ENCODE measurements at places on chromosomes 11 and 22.

DNA sequence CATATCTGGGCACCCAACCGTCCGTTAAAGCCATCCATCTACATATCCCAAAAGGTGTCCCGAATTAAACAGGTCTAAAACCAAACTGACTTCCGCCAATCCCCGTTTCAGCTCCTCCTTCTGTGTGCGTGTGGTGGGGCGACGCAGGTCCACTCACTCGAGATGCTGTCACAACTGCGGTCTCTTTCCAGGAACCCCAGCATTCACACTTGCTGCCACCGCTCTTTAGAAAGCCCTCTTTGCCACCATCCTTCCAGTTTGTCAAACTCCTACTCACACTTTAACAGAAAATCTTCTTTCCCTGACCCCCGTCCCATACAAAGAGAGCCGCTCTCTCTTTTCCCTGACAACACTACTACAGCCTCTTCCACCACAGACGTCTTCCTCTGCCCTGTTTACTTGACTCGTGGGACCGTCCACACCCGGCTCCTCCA, 467 bp downstream of the ESS2 start:
- no peak for DNase-seq

DNA sequence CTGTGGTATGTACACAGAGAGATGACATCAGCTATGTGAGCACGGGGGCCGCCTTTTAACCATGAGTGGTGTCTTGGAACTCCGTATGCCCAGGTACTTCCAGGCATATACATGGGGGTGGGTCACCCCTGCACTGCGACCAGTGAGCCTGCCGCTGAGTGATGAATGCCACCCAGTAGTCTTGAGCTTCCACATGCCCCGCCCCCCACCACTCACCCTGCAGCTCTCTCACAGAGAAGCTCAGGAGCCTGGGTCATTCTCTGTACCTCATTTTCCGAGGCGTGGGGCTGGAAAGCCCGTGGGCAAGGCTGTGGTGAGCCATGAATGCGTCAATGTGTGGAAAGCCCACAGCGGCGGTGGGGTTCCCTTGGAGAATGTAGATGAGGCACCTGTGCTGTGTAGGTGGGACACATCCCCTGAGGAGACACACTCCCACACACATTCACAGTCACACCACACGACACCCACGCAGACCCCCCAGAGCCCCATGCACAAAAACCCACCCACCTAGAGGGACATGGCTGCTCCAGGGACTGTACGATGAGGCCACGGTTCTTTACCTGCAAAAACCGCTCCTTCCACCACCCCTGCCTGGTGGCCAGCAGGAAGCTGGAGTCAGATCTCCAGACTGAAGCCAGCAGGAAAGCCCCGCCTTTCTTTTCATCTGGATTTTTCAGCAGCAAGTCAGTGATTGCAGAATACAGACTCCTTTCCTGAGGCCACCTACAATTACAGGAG, 67.6 kb downstream of the PIWIL3 start:
- no peak for DNase-seq

DNA sequence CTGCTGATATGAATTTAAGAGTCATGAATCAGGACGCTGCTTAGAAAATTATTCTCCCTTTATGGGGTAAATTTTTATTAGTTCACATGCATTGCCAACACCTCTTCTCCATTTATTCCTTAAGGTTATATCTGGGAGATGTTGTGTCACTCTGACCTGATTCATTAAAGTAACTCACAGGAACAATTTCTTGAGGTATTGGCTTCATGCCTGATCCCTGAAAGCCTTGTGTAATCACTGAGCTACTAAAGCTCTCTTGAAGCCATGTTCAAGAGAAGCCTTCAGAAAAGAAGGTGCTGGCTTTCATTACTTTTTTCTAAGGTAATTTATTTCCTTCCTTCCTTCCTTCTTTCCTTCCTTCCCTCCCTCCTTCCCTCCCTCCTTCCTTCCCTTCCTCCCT, 420.6 kb downstream of the RAB38 start:
- no peak for DNase-seq

DNA sequence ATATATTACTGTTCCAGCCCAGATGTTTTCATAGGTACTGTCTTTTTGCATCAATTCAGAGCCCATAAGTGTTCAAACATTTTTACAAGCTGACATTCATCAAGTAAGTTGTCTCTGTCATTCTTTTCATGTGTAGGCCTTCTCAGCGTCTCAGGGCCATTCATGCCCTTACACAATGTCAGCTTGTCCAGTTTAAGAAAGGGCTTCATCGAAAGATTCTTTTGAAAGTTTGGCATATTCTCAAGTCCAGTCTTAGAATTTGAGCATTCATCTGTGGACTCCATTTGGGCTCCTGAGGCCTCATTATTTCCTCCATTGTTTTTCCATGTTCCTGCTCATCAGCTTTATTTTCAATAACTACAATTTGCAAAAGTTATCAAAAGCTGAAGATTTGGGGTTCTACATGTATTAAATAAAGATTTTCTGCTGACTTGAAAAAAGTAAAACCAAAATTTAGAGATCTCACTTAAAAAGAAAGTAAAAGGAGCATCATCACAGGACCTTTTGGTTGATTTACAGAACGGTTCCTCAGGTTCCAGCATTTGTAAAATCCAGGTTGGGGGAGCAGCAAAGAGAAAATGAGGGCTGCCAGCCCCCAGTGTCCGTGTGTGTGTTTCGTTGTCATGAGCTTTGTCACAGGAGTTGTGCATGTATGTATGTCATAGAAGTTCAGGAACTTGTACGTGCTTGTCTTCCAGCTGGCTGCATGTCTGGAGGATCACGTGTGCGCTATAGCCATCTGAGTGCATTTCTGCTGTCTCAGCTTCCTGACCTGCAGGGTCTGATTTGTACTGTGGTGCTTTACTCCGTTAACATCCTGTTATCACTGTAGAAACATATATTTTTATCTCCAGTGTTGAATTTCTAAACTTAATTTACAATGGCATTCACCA, 15.6 kb downstream of the MOV10L1 start:
- DNase-seq, result peak; percentile 26

- DNase-seq, result no peak
These were observed 25.8 kb upstream of the C11orf96 start for GRCh38 chr11:43916621-43917020.

- no peak for DNase-seq
These were observed 46.5 kb downstream of the FBLN1 start for GRCh38 chr22:45548991-45549761.

GRCh38 chr11:108302121-108302785, 79.4 kb downstream of the ATM start:
- no peak for DNase-seq

- no peak for DNase-seq
These were observed 245.8 kb downstream of the KIRREL3 start for GRCh38 chr11:126754591-126755426.

DNA sequence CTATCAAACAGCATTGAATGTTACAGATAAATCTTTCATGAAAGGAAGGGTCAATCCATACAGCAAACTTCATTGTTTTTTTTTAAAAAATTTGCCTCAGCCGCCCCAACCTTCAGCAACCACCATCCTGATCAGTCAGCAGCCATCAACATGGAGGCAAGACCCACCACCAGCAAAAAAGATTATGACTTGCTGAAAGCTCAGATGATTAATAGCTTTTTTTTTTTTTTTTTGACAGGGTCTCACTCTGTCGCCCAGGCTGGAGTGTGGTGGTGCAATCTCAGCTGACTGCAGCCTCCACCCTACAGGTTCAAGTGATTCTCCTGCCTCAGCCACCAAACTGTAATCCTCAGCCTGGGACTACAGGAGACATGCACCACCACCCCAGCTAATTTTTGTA, 18.0 kb upstream of the CD3E start:
- DNase-seq, result no peak

- DNase-seq, result no peak
These were observed 12.3 kb downstream of the SMPD1 start for GRCh38 chr11:6402561-6402981.

DNA sequence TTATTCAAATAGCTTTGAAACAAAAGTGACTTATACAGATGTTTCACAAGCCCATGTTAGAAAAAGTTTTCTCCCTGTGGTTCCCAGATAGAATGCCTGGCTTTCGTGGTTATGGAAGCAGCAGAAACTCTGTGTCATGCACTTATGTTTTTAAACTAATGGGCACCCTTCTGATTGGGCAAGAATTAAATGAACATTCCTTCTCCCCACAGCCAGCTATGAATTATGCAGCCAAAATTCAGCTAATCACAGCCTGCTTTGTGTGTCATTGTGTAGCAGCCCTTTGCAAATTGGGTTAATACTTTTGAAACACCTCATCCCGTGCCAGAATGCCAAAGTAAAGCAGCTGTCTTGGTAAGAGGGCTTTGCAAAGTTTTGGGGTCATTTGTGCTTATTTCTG, 46.9 kb downstream of the PANX1 start:
- no peak for DNase-seq

DNA sequence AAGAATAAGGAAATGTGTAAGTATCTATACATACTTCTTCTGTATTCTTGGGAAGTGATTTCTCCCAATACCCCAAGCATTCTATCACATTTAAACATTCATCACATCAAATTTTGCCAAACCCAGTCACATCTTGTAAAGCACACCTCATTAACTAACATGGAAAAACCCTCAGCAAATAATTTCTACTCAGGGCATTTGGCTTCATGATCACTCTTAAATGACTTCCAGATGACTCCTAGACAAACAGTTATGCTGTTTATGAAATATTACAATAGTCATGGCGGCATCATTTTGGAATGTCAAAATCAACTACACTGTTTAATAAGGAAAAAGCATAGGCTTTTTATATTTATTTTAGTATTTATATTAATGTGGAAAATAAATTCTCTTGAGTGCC, 47.3 kb upstream of the CCDC34 start:
- DNase-seq, result no peak

DNA sequence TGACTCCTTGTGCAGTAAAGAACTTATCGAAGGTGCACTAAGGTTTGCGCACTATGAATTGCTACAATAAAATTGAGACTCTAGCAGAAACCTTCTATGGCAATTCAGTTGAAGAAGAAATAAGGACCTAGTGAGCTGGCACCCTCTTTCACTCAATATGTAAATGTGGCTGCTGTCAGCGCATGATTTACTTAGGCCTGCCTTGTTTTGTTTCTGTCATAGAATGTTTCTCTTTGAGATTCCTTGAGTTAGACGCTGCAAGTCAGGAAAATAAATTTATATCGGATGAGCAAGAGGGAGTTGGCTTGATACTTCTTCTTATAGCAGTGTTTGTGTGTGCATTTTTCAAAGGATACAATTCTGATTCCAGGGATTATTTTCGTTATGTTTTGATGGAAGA, 322.1 kb downstream of the BLID start:
- DNase-seq, result no peak

DNA sequence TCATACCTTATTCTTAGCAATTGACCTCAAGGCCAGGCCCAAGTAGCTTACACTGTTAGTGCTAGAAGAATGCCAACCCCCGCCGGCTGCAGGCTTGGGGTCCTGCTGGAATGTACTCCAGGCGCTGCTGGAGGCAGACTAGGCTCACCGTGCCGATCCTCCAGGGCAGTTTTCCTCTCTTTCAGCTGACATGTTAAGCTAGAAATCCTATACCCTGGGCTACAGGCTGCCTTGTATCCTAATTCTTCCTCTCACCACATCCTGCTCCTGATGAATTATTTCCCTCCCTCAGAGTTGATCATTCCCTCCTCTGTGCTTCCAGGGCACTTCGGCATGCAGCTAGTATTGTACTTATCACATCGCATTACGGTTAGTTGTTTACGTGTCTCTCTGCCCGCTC, 3.4 kb downstream of the SPTBN2 start:
- DNase-seq, result no peak

DNA sequence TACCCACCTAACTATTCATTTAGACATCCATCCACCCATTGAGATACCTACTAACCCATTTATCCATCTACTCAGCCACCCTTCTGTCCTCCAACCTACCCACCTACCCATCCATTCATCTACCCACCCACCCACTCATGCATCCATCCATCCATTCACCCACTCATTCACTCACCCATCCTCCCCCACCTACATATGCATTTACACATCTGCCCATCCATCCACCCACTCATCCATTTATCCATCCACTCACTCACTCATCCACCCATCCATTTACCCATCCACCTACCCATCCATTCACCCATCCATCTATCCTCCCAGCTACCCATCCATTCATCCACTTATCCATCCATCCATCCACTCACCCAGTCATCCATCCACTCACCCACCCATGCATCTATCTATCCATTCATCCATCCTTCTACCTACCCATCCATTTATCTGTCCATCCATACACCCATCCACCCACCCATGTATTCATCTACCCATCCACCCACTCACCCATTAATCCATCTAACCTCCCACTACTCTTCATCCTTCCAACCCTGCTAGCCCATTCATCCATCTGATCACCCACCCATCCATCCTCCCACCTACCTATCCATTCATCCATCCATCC, 378.7 kb downstream of the CTTN start:
- no peak for DNase-seq

DNA sequence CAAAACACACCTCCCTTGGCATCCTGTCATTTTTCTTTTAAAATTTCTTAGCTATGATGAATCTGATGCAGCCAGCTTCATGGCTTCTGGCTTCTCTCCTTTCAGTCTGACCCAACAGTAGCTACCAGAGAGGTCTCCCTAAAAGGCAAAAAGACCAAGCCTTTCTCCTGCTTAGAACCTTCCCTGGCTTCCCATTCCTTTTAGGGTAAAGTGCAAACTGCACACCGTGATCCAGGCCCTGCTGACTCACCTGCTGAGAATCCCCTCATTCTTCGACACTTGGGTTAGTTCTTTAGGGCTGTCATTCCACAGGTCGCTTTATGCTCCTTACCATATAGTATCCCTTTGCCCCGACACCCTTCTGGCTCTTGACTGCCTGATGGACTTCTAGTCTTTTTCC, 362.4 kb downstream of the MIAT start:
- no peak for DNase-seq

- no peak for DNase-seq
These were observed at the start of gene GUCD1 for GRCh38 chr22:24554313-24555164. Gene GUCD1 (minus strand): TSS chr22:24555138. CDS start chr22:24554991, 147 bp downstream.

DNA sequence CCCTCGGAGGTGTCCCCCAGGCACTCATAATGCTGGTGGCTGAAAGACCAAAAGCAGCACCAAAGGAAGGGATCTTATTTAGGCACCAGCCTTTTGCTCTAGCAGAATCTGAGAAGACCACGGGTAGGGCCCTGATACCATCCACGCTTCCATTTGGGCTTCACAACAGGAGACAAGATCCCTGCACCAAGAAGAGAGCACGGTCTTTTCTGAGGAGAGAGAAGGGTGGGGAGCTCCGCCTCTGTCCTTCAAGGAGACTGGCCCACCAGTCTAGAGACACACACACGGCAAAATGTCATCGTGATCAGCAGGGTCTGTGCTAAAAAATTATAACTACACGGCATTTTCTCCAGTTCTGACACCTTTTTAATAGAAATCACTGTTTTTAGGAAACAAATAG, 9.8 kb downstream of the LARGE2 start:
- DNase-seq, result no peak

- peak; percentile 34 for DNase-seq
These were observed 938 bp downstream of the LAYN start for GRCh38 chr11:111541254-111542061.
